ENCODE measurements at places on chromosomes 11 and 22. TPM values are rescaled to one million over a fixed set of nuclear protein-coding genes. Genes with fewer than 3 reads are reported as not detected.
A peak's percentile ranks its signal among the peaks of the same experiment; 100 is the strongest.

The MOV10L1 gene
- 0.92 TPM for total RNA-seq

The TSPAN18 gene
- 9.5 TPM for total RNA-seq

The MS4A7 gene
- total RNA-seq: 0.60 TPM

DNA sequence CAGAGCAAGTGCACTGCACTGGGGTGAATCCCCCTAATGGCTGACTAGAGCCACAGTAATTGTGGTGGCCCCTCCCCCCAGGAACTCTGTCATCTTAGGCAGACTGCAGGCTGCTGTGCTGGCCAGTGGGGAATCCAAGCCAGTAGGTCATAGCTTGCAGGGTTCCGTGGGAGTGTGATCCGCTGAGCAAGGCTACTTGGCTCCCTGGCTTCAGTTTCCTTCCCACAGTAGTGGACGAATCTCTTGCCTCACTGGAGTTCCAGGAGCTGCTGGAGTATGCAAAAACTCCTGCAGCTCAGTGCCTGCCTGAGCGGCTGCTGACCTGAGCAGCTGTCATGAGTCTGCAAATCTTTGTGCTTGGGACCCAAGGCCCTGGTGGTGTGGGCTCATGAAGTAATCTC lies 13.2 kb downstream of the OOSP3 start:
- no peak overlapping the region for H3K4me3 ChIP-seq
- H3K27ac ChIP-seq: no peak overlapping the region
- H3K4me1 ChIP-seq: no peaks in the 10 kb centered on the region
- peak; percentile 14 for DNase-seq

DNA sequence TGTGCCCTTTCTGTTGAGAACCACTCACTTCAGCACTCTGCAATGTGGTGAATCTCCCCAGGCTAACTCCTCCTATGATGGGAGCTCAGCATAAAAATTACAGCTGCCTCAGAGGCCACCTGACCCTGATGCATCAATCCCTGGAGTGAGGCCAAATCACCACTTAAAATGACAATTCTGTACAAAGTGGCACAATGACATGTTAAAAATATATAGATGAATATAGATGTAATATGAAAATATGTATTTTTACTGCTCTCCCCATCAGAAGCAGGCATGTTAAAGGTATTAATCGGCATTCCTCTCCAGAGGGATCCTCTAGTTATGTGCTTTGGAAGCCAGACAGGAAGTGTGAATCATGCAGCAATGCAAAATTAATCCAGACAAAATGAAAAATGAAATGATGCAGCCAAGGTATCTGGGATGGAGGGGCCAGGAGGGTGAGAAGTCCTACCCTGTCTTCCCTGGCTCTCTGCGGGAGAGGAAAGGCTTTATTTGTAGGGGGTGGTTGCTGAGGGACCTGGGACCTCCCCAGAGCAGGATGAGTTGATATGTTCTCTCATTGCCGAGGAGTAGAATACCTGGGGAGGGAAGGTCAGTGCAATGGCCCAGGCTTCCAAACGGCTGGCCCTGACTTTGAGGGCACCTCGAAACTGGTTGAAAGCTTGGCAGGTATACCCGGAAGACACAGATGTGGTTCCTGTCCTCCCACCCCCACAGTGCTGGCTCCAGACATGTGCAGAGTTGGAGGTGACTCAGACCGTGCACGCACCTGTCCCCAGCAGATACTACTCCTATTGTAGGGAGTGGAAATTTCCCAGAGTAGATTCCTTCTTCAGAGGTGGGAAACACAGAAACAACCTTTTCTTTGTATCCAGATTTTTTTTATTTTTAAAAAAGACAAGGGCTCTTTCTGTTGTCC lies 347.9 kb upstream of the NCAM1 start:
- peaks cover 9% of the 10 kb centered on the region for H3K4me1 ChIP-seq
- no peak for DNase-seq
- H3K27ac ChIP-seq: peak overlapping the region; percentile 7

GRCh38 chr22:49413146-49413545 lies 414.5 kb downstream of the BRD1 start:
- peaks cover 3% of the 10 kb centered on the region for H3K27me3 ChIP-seq
- no peaks in the 10 kb centered on the region for H3K4me1 ChIP-seq
- H3K36me3 ChIP-seq: no peaks in the 10 kb centered on the region
- no peak overlapping the region for H3K27ac ChIP-seq
- H3K4me3 ChIP-seq: no peak overlapping the region

DNA sequence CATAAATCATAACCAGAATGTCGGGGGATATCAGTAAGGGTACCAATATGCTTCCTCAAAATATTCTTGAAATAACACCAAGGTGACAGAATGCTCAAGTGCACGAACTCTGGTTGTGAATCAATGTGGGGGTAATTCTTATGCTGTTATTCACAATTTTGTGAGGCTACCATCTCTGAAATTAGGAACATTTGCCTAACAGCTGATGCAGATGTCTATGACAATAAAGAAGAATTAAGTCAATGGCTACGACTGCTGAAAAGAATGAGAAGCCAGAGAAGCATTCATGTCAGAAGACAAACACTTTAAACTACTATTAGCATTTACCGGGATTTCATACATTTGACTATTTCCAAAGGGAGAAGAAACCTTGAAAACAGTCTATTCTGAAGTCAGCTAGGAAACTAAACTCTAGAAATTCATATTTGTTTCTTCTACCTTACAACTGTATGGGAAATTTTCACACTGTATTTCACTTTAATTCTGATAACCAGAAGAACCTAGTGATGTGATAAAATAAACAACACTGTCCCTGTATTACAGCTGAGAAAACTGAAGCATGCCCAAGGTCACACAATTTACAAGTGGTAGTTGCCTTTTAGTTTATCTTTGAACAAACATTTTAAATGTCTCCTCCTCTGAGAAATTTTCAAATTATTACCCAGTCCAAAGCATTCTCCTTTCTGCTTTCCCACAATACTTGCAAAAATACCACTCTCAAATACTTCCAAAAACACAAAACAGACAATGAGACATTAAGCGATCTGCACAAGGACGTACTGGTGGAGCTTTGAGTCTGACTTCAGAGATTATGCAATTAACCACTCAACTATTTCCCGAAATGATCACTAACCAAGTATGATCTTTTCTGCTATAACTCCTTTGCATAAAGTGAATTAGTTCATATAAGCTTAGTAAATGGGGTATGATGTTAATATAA lies 18.0 kb upstream of the ARHGAP32 start:
- H3K36me3 ChIP-seq: no peaks in the 10 kb centered on the region
- no peak overlapping the region for H3K27ac ChIP-seq
- H3K4me3 ChIP-seq: no peak overlapping the region
- H3K4me1 ChIP-seq: no peaks in the 10 kb centered on the region
- H3K27me3 ChIP-seq: no peaks in the 10 kb centered on the region

GRCh38 chr22:44096736-44097135 lies 72.6 kb downstream of the PARVB start:
- no peak for DNase-seq
- no peak overlapping the region for H3K27ac ChIP-seq
- H3K27me3 ChIP-seq: no peaks in the 10 kb centered on the region
- H3K36me3 ChIP-seq: no peaks in the 10 kb centered on the region

DNA sequence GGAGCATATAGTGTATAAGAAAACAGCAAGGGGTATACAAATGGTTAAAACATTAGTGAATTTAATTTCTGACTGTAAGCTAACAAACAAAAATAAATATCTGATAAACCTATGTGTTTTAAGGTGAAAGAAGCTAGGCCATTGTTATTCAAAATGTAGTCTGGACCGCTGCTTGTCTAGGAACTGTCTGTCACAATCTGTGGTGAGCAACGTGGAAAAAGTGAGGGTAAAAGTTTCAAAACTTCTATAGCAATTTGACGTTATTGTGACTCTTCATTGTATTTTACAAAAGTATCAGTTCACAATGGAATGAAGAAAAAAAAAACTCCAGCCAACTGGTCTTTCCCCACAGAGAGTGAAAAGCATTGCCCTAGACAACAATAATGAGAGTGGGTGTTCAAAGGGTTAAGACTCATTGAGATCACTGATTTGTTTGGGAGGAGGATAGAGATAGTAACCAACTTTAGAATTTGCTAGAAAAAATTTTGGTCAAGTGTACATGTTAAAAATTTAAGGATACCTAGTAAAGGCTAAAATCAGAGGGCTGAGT lies 79.1 kb downstream of the UVRAG start:
- no peaks in the 10 kb centered on the region for H3K4me1 ChIP-seq
- no peaks in the 10 kb centered on the region for H3K36me3 ChIP-seq
- no peaks in the 10 kb centered on the region for H3K27me3 ChIP-seq
- DNase-seq: no peak
- H3K27ac ChIP-seq: no peak overlapping the region

DNA sequence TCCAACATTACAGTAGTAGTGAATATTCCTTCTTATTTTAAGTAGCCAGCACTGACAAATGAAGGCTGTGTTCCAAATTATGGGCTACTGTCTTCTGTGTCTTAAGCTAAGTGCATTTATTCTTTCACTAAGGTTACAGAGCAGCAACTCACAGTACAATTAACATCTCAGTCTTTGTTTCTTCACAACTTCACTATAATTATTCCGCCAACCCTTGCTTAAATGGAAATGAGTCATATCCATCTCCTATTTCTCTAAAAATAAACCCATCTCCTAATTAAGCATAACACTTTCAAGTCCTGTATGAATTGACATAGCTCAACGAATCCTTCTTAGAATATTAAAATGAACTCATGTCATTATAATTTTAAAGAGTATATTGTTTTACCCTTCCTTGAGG lies 6.7 kb downstream of the ETS1 start:
- H3K27me3 ChIP-seq: peaks cover 9% of the 10 kb centered on the region
- no peak for DNase-seq
- H3K36me3 ChIP-seq: no peaks in the 10 kb centered on the region
- H3K27ac ChIP-seq: no peak overlapping the region
- no peak overlapping the region for H3K4me3 ChIP-seq
- H3K4me1 ChIP-seq: peaks cover 8% of the 10 kb centered on the region

DNA sequence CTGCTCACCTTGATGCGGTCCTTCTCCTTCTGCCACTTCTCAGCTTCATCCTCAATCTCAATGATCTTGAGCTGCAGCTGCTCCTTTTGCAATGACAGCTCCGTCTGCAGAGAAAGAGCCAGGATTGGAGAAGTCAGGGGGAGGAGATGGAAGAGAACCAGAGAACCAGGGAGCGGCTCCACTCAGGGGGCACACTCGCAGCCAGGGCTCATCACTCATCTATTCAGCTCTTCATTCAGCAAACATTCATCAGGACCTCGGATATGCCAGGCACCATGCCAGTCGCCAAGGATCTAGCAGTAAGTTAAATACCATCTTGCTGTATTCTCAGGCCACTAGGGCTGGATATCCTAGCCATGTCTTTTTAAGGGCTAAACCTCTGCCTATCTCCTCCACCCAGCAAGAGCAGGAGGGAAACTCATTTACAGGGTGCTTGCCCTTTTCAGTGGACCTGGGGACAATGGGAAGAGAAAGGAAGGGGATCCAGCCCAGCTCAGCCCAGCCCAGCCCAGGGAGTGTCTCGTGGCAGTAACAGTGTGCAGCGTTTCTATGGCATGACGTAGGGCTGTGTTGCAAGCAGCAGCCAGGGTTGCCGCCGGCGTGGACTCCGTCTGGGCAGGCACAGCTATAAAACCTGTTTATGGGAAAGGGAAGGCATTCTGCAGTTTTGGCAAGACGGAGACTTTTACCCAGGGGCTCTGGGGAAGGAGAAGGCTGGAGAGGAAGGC lies 9.4 kb downstream of the TRIM29 start:
- peaks cover 15% of the 10 kb centered on the region for H3K4me1 ChIP-seq
- H3K27ac ChIP-seq: peak overlapping the region; percentile 83
- DNase-seq: peak; percentile 80
- H3K36me3 ChIP-seq: no peaks in the 10 kb centered on the region

GRCh38 chr11:78100676-78101472 lies 21.2 kb upstream of the NDUFC2 start:
- H3K27ac ChIP-seq: peak overlapping the region; percentile 29
- no peak overlapping the region for H3K4me3 ChIP-seq
- no peaks in the 10 kb centered on the region for H3K36me3 ChIP-seq
- DNase-seq: no peak
- no peaks in the 10 kb centered on the region for H3K27me3 ChIP-seq

- H3K4me3 ChIP-seq: no peak overlapping the region
- H3K36me3 ChIP-seq: no peaks in the 10 kb centered on the region
- DNase-seq: no peak
- no peak overlapping the region for H3K27ac ChIP-seq
Observed at GRCh38 chr22:48350456-48350855, 1477.2 kb downstream of the BRD1 start.

GRCh38 chr22:23696326-23696851 lies 5.6 kb downstream of the RGL4 start:
- H3K36me3 ChIP-seq: no peaks in the 10 kb centered on the region
- no peak for DNase-seq
- H3K27ac ChIP-seq: no peak overlapping the region
- H3K4me3 ChIP-seq: no peak overlapping the region
- H3K27me3 ChIP-seq: no peaks in the 10 kb centered on the region
- peaks cover 5% of the 10 kb centered on the region for H3K4me1 ChIP-seq

- H3K4me1 ChIP-seq: peaks cover 5% of the 10 kb centered on the region
- no peak overlapping the region for H3K27ac ChIP-seq
- H3K36me3 ChIP-seq: no peaks in the 10 kb centered on the region
- DNase-seq: no peak
Observed at GRCh38 chr22:26586556-26587325, 3.2 kb downstream of the TPST2 start.

- DNase-seq: peak; percentile 61
- no peaks in the 10 kb centered on the region for H3K4me1 ChIP-seq
- H3K36me3 ChIP-seq: no peaks in the 10 kb centered on the region
- H3K27ac ChIP-seq: peak overlapping the region; percentile 53
Observed at GRCh38 chr11:665062-665703, 28.1 kb downstream of the DRD4 start.

DNA sequence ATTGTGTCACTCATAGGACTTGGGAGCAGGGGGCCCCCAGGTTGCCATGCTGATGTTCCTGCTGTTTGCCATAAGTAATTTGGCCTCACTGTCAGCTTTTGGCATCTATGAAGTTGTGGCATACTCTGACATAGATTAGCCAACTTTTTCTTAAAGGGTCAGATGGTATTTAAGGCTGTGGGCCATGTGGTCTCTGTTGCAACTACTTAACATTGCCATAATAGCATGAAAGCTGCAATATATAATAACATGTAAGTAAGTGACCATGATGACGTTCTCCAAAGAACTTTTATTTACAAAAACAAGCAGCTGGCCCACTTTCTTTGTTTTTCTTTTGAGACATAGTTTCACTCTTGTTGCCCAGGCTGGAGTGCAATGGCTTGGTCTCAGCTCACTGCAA lies 2.2 kb upstream of the TMEM216 start:
- no peak overlapping the region for H3K27ac ChIP-seq
- H3K36me3 ChIP-seq: no peaks in the 10 kb centered on the region
- H3K4me1 ChIP-seq: peaks cover 11% of the 10 kb centered on the region
- no peak overlapping the region for H3K4me3 ChIP-seq
- no peaks in the 10 kb centered on the region for H3K27me3 ChIP-seq

- H3K36me3 ChIP-seq: no peaks in the 10 kb centered on the region
- peak overlapping the region; percentile 92 for H3K27ac ChIP-seq
- DNase-seq: peak; percentile 91
- no peaks in the 10 kb centered on the region for H3K27me3 ChIP-seq
Observed at GRCh38 chr22:49971232-49972162, 10.9 kb downstream of the PIM3 start.

GRCh38 chr11:69605737-69606526 lies 35.0 kb upstream of the CCND1 start:
- no peak overlapping the region for H3K4me3 ChIP-seq
- H3K27me3 ChIP-seq: no peaks in the 10 kb centered on the region
- DNase-seq: no peak
- no peaks in the 10 kb centered on the region for H3K4me1 ChIP-seq
- H3K27ac ChIP-seq: no peak overlapping the region

Data from hepatocyte (in vitro differentiated cells).